Stimulated activated CD4-positive, alpha-beta T cell treated with anti-CD3 and anti-CD28 coated beads, Interleukin-12 subunit alpha, Interleukin-12 subunit beta, amount 100 ng/mL, for 24 hours (primary cell): ENCODE measurements at places on chromosomes 4 and X.

- DNase-seq: no peak
Observed at GRCh38 chr4:176902710-176903323, 110.1 kb upstream of the VEGFC start.

GRCh38 chr4:173990869-173991210, 292.6 kb downstream of the FBXO8 start:
- DNase-seq: no peak

GRCh38 chr4:169376421-169376820, 105.7 kb upstream of the SH3RF1 start:
- DNase-seq: no peak

DNA sequence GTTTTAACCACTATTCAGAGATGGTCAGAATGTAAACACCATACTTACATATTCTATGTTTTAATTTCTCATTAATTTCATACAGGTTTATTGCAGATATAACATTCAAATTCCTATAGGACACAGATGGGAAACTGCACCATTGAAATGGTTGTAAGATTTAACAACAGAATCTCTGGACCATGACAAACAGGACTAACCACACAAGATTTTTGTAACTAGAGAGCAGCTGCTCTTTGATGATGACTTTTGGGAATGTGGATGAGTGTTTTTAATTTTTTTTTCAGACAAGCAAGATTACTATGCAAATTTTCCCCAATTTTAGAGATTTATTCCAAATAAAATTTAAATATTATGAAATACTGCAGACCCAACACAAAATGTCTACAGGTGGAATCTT, 610.2 kb downstream of the PCDH18 start:
- DNase-seq: no peak

- DNase-seq: no peak
Observed at GRCh38 chr4:8694226-8694625, 101.7 kb downstream of the CPZ start.

- DNase-seq: no peak
Observed at GRCh38 chr4:4560136-4560535, 18.3 kb upstream of the STX18 start.

GRCh38 chr4:61752617-61753016, 552.5 kb downstream of the ADGRL3 start:
- no peak for DNase-seq

GRCh38 chr4:3022112-3022511, 52.2 kb downstream of the HTT-AS start:
- DNase-seq: no peak

DNA sequence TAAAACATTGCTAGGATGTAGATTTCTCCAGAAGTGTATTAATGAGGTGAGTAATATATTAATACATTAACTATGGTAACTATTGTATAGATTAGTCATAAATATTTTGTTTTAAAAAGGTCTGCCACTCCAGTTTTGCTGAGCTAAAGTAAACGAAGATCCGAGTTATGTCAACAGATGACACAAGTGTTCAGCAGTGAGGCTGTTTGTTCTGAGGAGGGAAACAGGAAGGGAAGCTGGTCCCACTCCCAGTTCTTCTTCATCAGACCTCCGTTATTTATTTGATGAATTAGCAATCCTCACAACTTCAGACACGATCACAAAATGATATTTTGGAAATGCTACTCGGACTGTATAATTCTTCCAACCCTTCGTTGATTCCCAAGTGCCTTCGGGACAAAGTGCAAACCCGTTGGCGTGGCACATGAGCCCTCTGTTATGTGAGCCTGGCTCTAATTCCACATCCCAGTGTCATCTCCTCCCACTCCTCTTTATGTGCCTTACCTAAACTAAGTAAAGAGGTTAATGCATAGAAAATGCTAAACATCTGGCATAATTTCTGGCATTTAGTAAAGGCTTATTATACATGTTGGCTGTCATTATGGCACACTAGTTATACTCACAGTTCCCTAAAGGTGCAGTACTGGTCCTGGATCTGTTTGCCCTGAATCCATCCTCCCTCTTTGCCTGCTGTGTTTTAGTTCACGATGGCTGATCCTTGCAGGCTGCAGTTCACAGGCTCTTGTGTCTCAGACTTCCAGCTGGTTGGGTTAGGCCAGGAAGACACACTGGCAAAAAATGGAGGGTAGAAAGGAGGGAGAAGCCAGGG, 190.6 kb upstream of the LNX1 start:
- no peak for DNase-seq
